ENCODE measurements at places on chromosomes 1 and 21.

GRCh38 chr1:41810446-41810845 is 108.3 kb downstream of the HIVEP3 start:
- peak; percentile 56 for DNase-seq

GRCh38 chr21:30097791-30098190 is 68.8 kb downstream of the CLDN17 start:
- no peak for DNase-seq

DNA sequence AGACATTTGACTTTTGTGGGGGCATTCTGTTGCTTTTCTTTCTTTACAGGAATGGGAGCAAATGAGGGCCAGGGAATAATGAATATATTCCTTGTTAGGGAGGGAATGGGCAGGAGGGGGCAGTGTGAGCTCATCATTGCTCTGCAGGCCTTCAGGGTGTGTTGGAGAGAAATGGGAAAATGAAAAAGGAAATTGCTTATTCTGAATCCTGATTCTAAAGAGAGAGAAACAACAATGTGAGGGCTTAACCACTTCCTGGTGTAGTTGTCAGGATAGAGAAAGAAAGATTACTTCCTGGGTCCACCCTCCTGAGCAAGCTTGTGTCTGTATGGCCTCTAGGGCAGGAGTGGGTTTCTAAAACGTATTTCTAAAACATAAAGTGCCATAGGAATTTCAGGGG is 28.3 kb downstream of the VANGL2 start:
- DNase-seq = no peak

DNA sequence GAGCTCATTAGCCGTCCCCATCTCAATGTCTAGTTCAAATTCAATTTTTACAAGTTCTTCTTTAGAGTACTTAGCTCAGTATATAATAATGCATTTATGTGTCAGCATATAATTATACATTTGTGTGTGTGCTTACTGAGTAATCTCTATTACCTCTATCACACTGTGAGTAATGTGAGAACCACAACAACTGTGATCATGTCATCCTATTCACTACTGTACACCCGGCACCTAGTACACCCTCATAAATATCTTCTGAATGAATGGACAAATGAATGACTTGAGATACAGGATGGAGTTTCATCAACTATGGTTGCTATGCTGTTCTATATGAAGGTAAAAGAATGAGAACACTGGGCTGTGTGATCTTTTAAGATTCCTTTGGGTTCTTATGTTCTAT is 124.0 kb downstream of the GPATCH2 start:
- DNase-seq = no peak

GRCh38 chr1:17521946-17522612 is 17.4 kb upstream of the ARHGEF10L start:
- no peak for DNase-seq

GRCh38 chr1:1239614-1240347 is 6.7 kb downstream of the C1QTNF12 start:
- no peak for DNase-seq

DNA sequence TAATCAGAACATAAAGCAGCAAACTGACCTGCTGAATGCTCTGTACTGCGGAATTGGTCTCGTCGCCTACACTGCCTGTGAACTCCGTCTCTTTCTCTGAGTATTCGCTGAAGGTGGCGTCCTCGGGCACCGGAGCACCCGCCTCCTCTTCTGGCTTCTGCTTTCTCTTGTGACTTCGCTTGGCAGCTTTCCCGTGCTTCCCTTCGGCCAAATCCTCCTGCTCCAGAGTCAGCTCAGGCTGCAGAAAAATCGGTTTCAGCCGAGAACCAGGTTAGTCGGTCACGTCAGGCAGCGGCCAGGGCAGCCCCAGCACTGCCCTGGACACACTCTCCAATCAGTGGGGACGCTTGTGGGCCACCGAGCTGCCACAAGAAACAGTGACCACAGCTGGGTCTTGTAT is 35.8 kb upstream of the RIPK4 start:
- no peak for DNase-seq

DNA sequence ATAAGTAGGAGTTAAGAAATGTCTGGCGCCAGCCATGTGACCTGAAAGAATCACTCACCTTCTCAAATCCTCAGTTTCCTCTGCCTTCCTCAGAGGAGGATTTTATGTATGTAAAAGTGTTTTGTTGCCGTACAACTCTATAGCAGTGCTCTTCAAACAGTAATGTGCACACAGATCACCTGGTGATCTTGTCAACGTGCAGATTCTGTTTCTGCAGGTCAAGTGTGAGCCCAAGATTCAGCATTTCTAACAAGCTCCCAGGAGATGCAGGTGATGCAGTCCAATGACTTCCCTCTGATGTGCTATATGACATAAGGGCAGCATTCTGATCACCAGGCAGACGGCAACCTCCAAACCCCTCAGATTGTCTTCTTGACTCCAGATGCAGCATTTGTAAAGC is 83.7 kb downstream of the CDC7 start:
- DNase-seq = no peak

- DNase-seq = no peak
Observed at GRCh38 chr1:37797750-37798345, 4.2 kb downstream of the MANEAL start.

DNA sequence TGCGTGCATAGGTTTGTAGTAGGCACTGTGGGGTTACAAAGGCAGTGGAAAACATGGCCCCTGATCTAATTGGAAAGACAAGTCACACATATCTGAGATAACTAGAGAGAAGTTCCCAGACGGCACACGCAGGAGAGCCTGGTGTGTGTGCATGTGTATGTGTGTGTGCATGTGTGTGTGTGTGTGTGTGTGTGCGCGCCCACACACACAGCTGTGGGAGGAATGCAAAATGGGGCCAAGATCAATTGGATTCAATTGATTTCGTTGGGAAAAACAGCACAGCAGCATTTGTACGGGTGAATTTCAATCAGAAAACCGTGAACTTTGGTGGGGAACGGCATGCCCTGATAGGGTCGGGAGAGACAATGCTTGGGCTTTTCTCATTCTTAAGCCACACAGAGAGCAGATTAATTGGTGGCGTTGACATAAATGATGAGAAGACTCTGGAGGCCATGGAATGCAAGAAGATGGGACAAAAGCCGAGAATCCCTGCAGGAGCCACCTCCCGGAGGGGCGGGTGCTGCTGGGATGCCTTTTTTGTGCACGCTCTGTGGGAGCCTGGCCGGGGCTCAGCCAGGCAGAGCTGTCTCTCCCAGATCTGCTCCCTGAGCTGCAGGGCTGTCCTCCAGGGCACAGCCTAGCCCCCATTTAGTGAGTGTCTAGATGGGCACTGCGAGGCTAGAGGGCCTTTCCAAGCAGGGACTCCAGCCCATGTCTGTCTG is 322.0 kb downstream of the CAMTA1 start:
- no peak for DNase-seq

GRCh38 chr1:27542463-27543273 is 52.7 kb upstream of the WASF2 start:
- no peak for DNase-seq

DNA sequence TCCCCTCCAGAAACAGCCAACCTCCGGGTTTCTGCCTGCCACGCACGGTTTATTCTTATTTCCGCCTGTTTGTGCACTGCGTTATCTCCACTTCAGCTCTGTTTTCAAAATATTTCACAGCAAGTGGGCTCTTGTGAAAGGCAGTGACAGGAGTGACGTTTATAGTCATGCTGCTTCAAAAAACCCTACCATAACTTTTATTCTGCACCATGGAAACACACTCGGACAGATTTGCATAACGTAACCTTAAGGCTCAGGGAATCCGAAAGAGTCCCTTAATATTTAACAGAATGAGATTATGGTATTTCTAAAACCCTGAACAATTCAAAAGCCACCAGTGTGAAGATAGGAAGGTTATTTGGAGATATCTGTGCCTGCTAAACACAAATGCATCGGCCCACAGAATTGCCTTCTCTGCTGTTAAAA is 782 bp upstream of the SDE2 start:
- DNase-seq = no peak

DNA sequence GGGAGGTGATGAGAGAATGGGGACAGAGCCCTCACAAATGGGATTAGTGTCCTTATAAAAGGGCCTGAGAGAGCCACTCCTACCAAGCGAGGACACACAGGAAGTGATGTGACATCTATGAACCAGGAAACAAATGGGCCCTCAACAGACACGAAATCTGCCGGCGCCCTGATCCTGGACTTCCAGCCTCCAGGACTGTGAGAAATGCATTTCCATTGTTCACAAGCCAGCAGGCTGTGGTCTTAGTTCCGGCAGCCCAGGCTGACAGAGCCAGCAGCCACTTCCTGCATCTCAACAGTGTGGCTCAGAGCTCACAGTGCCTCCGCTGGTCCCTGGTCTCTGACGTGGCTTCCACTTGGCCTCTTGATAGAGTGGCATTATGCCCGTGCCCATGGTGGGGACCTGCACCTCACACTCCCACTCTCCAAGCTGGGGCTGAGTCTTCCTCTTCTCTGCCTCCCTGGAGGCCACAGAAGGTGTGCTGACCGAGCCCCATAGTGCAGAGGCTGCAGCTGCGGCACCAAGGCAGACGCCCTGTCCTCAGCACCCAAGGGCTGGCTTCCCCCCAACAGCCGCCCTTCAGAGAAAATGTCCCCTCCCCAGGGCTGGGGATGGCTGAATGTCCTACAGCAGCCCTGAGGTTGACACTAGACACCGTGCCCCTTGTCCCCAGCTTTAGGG is 44.9 kb downstream of the ACOT7 start:
- DNase-seq = peak; percentile 69

- no peak for DNase-seq
Observed at GRCh38 chr21:26513212-26513611, 59.9 kb downstream of the CYYR1 start.

DNA sequence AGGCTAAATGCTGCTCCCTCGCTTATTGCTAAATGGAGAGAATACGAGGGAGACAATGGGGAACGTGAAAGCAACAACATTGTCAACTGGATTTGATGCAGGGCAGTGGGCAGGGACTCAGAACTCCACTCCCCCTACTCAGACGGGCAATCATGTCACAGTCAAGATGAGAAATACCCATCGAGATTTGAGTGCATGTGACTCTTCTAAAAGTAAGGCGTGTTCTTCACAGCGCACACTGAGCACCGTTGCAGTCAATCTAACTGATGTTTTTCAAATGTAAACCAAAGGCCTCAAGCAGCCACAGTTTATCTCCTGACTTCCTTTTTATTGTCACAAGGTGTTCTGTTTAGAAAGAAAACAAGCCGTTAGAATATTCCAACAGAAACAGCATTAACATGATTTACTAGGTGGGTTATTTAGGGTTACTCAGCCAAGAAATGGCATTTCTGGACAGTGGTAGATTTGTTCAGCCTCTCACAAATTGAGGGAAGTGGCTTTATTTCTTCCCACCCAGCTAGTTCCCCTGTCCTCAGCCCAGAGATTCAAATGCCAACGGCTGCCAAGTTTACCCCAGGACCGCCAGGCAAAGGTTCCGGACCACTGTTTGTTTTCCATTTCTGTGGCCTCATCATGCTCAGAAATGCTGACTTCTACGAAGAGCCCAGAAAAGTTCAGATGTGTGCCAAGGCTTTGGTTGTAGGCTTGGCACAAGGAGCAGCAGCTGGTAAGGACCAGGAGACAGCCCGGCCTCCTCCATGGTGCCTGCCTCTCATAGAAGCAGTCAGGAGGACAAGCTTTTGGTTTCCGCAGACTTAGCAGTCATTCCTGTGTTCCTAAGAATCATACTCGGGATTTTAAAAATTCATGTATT is 171.4 kb downstream of the KIF26B start:
- DNase-seq = no peak

- DNase-seq = no peak
Observed at GRCh38 chr1:245341743-245342142, 187.0 kb downstream of the KIF26B start.

DNA sequence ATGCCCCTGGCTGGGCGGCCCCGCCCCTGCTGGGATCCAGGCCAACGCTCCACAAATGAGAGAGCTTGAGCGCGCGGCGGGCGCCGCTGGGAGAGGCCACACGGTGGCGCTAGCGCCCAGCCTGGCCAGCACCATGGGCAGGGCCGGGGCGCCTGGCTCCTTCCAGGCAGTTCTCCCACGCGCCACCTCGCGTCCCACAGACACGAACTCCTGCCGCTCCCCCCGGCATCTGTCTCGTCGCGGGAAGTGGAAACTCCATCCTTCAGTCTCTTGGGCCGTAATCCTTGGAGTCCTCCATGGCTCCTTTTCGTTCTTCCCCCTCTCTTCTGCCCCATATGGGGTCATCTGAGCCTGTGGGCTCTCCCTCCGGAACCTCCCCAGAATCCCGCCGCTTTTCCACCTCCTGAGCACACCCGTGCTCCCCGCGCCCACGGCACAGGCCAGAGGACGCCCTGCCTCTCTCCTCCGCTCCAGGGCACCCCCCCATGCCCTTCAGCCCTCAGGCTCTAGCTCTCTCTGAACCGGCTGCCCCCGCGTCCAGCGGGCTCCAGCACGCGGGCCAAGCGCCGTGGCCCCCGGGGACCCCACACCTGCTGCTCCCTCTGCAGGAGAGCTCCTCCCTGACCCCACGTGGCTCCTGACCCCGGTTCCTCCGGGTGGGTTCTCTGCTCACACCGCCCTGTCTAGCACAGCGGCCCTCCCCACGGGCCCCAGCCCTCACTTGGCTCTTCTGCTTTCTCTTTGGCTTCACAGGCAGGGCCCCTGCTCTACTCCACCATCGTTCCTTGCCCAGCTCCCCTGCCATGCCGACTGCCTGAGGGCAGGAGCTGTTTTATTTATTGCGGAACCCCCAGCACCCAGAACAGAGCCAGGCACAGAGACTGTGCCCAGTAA is 31.9 kb upstream of the EDN2 start:
- DNase-seq = peak; percentile 84

DNA sequence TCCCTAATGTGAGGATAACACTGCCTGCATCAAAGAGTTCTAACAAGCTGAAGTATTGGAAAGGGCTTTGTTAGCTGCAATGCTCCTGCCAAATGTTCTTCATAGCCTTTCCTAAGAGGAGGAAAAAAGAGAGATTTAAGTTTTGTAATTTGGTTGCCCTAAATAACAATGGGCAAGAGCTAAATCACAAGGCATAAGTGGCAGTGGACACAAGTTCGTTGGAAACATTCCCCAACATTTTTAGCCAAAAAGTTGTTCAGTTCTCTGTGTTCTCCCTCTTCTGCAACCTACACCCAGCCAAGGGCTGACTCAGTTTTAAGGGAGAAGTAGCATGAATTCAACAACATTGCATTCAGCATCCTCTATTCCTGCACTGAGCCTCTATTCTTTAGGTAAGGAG is 2.6 kb upstream of the UQCRHL start:
- no peak for DNase-seq

GRCh38 chr1:162151900-162152829 is 82.7 kb downstream of the NOS1AP start:
- DNase-seq = no peak
